Activated T-cell treated with anti-CD3 and anti-CD28 coated beads, Interleukin-2, amount 50 U/mL, for 72 hours (primary cell): ENCODE measurements at places on chromosomes 3 and 15.

DNA sequence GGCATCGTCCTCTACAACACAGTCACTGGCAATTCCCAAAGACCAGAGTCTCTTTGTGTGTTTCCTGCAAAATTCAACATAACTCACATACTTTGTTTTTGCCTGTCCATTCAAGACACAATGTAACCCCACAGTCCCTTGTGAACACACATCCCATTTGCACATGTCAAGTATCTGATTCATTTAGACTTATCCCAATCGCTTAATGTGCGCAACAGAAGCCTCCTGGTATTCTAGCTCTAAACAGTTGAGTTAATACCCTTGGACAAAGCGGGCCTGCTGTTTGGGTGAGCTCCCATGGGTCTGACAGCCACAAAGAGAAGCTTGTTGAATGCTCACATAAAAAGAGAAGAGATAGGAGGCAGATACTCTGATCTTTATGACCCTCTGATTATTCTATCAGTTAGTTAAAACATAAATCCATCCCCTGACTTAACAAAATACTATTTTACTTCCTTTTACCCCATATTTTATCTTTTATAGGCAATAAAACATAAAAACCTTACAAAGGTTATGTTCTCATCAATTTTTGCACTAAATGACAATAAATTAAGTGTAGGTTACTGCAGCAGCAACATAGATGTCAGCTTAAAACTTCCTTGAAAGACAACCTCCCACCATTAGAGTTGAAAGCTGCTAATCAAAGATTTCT is 79.4 kb downstream of the ANXA2 start:
- no peak for DNase-seq

- no peak for DNase-seq
Measured at GRCh38 chr3:172568701-172569100, 45.5 kb upstream of the TNFSF10 start.

DNA sequence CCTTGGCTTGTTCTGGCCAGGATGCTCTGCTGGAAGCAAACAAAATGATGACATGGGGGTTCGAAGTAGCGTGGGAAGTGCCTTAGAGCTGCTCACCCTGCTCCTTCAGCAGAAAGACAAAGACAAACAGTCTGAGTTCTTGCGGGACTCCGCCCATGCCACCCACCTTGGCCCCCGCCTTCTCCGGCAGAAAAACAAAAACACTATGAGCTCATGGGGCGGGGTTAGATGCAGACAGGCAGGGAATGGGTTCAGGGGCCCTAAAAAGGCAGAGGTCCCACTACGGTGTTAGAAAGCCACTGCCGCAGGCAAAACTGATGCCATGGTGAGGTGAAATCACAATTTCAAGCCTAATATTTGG is 9.7 kb upstream of the NCKIPSD start:
- no peak for DNase-seq

DNA sequence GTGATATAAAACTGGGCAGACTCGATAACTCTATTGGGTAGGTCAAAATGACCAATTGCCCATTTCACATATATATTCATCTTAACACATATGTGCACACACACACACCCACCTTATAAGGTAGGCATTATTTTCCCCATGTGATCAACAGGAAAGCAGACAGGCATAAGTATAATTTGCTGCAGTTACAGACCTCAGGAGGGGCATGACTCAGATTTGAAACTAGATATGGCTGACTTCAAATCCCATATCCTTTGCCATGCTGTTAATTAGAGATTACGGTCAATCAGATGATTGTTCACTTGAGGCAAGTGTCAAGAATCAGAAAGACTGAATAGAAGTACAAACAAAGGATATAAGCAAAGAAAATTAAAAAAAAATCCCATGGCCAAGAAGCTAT is 910.6 kb downstream of the NTRK3 start:
- no peak for DNase-seq

- DNase-seq, result no peak
Measured at GRCh38 chr15:28927043-28927442, 41.3 kb downstream of the APBA2 start.
